Activated B cell treated with CpG ODN at 0.5 μM for 24 hours (primary cell): ENCODE measurements at places on chromosomes 2 and 18.

DNA sequence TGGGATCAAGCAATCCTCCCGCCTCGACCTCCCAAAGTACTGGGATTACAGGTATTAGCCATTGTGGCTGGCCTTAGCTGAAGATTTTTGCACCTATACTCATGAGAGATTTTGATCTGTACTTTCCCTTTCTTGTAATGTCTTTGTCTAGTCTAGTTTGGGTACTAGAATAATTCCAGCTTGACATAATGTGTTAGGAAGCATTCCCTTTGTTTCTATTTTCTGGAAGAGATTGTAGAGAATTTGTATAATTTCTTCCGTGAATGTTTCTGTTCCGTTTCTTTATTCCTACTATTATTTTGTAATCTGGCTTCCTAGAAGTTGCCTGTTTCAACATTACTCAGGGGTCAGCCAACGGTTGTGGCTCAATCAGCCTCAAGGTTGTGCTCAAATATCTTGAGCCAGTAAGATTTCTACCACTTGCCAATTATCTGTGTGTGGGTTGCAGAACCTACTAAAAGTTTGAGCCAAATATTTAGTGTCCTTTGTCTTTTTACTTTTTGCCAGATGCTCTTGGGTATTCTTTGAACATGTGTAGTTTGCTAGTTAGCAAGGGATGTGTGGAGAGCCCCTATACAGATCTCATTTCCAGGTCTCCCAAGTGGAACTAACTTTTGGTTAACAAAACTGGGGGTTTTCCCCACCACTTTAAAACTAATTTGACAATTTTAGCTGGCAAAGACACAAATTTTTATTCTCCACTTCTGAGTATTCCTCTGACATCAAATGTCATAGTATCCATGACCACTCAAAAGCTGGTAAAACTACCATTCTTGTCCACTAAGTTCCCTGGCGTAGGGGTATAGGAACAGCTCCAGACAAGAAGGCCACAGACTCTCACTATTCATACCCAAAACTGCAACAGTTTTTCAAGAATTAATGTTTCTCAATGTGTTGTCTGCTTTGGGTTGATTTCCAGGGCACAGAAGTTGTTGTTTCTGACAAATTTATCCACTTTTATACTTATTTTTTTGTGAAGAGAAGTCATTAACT lies 42.8 kb upstream of the BAZ2B start:
- no peak for DNase-seq

DNA sequence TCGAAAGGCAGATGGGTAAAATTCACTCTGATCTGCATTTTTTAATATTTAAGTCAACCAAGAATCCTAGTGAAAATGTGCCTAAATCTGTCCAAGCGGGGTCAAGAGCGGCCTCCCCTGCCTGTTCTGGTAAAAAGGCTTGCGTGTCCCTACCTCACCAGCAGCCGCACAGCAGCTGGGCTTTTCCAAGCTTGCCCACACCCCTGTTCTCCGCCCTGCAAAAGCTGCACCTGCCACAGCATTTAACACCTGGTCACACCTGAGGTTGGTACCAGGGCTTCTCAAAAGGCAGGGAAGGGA lies 25.8 kb upstream of the TMEM182 start:
- DNase-seq = no peak

DNA sequence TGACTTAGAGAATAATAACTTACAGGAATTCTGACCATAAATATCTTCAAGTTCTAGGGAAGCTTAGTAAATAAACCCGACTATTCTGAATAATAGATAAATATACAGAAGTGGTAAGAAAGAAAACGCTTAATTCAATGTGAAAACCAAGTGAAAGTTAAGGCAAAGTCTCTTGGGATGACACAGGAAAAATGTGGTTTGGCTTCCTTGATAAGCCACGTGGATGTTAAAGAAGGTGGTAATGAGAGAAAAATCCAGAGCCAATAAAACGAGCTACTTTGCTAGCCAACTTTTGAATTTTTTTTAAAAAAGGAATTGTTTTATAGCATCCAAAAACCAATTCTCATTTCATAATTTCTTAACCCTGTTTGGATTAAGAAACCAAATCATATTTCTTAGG lies 166.2 kb upstream of the VRK2 start:
- DNase-seq = no peak

GRCh38 chr2:230205034-230205433 lies 14.8 kb downstream of the SP110 start:
- no peak for DNase-seq

DNA sequence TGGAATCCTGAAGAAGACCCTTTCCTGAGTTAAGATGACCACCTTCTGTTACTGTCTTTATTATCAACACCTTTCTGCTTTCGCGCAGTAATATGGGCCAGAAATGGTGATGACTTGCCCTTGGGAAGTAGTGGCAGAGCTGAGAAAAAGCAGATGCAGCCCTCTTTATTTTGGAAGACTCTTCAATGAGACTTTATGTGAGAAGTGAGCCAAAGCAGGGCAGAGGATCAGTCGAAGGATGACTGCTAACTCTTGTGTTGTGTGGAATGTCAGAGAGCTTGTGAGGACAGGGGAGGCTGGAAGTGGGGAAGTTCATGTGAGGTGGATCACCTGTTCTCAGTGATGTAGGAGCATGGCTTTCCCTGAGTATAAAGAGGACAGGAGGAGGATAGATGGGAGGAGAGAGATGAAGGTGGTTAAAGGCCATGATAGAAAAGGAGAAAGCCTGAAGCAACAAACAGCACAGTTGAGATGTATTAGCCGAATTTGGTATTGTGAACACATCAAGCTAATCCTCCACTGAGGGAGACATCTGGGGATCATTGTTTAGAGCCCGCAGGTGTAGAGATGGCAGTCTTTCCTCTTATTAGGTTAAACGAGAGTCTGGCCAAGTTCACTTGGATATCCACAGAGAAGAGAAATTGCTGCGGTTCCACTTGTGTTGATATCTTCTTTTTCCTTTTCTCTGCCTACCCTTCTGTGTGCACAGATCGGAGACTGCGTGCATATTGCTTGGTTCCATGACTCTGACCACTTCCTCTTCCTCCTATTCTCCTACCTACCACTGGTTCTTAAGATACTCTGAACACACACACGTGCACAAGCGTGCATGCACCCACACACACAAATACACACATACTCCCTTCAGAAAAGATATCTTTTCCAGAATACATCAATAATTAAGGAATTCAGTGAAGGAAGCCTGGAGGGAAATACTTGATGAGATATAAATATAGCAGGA lies 67.4 kb downstream of the SLC9A2 start:
- no peak for DNase-seq

GRCh38 chr2:230865766-230866755 lies 1.3 kb downstream of the ITM2C start:
- DNase-seq = no peak

GRCh38 chr2:223852281-223852795 lies 15.0 kb upstream of the AP1S3 start:
- no peak for DNase-seq

DNA sequence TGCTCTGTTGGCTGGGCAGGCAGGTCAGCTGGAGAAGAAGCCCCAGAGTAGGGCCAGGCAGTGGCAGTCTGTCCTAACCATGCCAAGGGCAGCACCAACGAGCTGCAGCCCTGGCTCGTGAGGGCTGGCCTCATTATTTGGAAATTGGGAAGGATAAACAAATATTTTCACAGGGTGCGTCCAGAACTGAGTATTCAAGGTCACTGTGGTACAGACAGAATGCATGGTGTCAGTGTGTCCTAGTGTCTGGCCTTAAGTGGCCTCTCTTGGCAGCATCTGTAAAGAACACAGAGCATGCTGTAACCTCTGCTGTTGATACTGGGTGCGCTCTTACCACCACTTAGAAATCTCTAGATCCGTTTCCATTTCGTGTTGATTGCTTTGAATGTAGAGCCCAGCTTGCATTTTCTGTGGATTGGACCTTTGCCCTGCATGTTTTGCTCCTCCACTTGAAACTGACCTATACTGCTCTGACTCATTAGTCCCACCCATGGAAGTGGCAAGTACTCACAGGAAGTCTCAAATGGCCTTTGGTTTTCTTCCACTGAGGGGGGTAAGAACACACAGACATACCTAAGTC lies 88.2 kb downstream of the GREB1L start:
- DNase-seq = no peak

- no peak for DNase-seq
Observed at GRCh38 chr18:30595942-30596341, 446.6 kb downstream of the DSC3 start.

GRCh38 chr2:16622399-16622968 lies 43.1 kb downstream of the CYRIA start:
- no peak for DNase-seq

GRCh38 chr2:55153584-55154299 lies 78.4 kb downstream of the CLHC1 start:
- DNase-seq = no peak

GRCh38 chr2:150190546-150190945 lies 296.9 kb downstream of the RND3 start:
- no peak for DNase-seq

DNA sequence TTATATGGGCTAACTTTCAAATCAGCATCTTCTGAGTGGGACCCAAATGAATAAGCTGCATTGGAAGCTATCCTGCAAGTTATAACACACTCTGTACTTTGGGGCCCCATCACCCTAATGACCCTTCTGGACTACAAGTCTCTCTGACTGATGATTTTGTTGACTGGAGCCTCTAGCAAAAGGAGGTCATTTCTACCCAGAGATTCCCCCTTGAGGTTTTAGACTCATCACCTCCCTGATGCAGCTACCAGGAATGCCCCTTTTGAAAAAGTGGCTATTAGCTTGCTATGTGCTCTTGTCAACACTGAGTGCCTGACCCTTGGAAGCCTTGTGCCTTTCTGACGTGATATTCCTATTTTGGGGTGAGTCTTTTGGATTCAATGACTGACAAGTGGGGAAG lies 54.5 kb upstream of the NEMP2 start:
- no peak for DNase-seq

- DNase-seq = no peak
Observed at GRCh38 chr2:179925713-179926112, 64.3 kb upstream of the ZNF385B start.

DNA sequence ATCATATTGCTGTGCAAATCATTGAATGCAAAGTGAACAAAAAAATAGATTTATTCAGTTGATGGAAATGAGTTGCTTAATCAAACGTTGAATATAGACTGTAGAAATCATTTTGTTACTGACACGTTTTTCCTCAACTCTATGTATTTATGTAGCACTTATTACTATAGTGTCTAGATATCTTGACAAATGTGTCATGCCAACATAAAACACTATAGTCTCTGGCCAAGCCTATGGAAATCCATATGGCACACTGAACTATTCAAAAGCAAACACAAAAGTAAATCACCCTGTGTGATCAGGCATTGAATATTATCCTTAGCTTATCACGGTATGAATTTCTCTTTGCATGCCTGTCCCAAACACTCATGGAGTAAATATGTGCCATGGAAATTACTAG lies 131.3 kb downstream of the ZNF804A start:
- DNase-seq = no peak

GRCh38 chr18:55663891-55664290 lies 75.9 kb upstream of the TCF4 start:
- DNase-seq = no peak

- no peak for DNase-seq
Observed at GRCh38 chr2:119441376-119442225, 9.9 kb downstream of the TMEM37 start.

- no peak for DNase-seq
Observed at GRCh38 chr2:26541401-26542193, 63.7 kb upstream of the OTOF start.

- no peak for DNase-seq
Observed at GRCh38 chr2:172244419-172245130, 141.9 kb upstream of the DLX2 start.

DNA sequence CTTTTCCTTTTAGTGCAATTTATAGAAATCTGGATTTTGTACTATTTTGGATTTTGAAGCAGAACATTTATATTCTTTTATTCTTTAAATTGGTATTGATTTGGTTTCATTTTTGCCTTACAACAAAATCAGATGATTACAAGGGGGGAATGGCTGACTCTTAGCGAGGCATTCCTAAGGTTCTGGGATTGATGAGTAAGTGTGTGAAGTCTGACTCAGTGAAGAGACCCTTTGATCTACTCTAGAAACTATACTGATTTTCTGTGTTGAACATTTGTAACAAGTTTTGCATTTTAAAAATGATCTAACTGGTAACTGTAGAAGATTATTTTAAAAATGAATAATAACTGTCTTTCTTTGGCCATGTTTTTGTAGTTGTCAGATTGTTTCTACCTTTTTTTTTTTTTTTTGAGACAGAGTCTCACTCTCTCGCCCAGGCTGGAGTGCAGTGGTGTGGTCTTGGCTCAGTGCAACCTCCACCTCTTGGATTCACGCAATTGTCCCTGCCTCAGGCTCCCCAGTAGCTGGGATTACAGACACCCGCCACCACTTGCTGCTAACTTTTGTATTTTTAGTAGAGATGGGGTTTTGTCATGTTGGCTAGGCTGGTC lies 48.7 kb downstream of the TTC39C start:
- DNase-seq = no peak

- no peak for DNase-seq
Observed at GRCh38 chr2:208112969-208113368, 11.4 kb downstream of the CRYGD start.

DNA sequence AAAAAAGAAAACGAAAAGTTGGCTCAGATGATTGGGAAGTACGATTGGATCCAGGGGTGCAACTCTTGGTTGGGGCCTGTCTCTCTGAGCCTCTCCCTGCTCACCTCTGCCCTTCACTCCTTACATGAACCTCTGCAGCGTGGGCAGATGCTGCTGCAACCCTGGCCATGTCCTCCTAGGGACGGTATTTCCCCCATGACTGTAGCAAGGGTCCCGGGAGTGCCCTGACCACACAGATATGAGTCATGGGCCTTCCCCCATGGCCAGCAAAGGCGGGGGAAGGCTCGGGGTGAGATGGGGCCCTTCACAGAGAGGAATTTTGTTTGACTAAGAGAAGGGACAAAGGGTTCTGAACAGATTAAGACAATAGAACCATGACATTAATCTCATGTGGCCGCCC lies 129.0 kb downstream of the NCK2 start:
- DNase-seq = peak; percentile 53

- DNase-seq = no peak
Observed at GRCh38 chr2:224691563-224691962, 24.6 kb downstream of the CCDC195 start.

GRCh38 chr2:74599676-74600075 lies 45.2 kb downstream of the DOK1 start:
- no peak for DNase-seq

DNA sequence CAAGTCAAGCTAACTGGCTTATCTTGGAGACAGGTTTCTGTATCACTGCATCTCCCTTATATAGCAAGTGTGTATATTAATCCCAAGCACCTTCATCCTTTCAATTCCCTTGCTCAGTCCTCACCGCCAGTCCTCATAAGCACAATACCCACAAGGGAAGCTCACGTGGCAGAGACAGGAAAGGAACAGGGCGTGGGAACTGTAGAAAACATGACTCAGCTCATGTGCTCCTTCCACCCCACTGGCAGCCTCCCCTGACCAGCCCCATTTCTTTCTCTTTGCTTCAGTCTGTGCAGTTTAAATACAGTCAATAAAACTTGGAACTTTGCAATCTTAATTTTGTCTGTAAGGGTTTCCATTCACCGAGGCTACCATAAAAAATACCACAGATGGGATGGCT lies 36.5 kb upstream of the CDH19 start:
- DNase-seq = no peak
